ENCODE measurements at places on chromosomes 2 and 18.

DNA sequence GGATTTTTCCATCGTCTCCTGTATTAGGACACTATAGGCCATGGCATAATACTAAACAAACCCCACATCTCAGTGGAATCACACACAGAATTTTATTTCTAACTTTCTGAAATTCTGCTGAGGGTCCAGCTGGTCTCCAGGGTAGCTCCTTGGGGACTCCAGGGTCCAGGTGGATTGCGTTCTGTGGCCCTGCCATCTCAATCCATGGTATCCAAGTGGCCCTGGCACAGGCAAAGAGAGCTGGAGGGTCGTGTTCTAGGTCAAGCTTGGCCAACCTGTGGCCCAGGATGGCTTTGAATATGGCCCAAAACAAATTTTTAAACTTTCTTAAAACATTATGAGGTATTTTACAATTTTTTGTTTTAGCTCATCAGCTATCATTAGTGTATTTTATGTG is 134.6 kb downstream of the CTIF start:
- DNase-seq: no peak

GRCh38 chr2:13751955-13752354 is 880.6 kb upstream of the LRATD1 start:
- DNase-seq: no peak

GRCh38 chr18:48391868-48392267 is 17.3 kb downstream of the ZBTB7C start:
- DNase-seq: no peak

- DNase-seq: no peak
Measured at GRCh38 chr2:29991086-29991485, 69.7 kb upstream of the ALK start.

DNA sequence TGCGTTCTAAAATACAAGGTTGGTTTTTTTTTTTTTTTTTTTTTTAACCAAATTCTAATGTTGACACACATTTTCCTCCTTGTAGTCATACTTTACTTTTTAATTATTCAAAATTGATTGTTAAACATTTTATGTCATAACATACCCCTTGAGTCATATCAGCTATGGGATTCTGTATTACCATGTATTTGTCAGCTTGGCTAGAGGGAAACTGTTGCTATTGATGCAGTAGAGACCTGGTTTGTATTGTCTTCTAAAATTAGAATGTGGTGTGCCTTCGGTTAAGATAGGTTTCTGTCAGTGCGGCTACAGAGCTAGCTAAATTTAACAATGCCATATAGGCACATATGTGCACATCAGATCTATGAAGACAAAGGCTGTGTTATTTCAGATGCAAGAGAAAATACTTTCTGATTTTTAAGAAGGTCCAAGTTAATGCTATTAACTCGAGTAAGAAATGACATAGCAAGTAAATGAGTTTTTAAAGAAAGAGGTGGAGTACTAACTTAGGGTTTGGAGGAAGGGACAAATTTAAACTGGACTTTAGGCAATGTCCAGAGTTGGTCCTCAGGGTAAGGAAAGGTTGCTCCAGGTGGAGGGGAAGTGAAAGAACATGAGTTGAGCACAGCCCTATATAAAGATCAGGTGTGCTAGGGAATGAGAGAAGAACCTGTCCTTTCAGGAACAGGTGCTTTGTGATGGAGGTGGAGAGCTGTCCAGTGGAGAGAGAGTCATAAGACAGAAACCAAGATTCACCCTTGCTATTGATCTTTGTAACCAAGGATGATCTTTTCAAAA is 152.3 kb downstream of the PRPF40A start:
- DNase-seq: no peak

GRCh38 chr2:9753276-9753600 is 90.0 kb upstream of the TAF1B start:
- peak; percentile 39 for DNase-seq

DNA sequence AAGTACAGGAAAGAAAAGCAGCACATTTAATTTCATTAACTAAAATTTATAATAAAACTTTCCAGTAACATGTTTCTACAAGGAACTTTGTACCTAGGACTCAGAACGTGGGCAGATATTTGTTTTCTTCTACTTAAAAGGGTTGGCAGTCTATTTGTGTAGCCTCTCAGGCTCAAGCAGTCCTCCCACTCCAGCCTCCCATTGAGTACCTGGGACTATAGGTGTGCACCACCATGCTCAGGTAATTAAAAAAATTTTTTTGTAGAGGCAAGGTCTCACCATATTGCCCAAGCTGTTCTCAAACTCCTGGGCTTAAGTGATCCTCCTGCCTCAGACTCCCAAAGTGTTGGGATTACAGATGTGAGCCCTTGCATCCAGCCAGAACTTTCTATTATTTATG is 36.8 kb downstream of the UGP2 start:
- DNase-seq: no peak

GRCh38 chr2:120847700-120848321 is 112.1 kb downstream of the GLI2 start:
- DNase-seq: no peak

GRCh38 chr2:37190290-37190689 is 1.8 kb upstream of the SULT6B1 start:
- DNase-seq: no peak

GRCh38 chr2:98773907-98774306 is 43.0 kb upstream of the MGAT4A start:
- DNase-seq: no peak

DNA sequence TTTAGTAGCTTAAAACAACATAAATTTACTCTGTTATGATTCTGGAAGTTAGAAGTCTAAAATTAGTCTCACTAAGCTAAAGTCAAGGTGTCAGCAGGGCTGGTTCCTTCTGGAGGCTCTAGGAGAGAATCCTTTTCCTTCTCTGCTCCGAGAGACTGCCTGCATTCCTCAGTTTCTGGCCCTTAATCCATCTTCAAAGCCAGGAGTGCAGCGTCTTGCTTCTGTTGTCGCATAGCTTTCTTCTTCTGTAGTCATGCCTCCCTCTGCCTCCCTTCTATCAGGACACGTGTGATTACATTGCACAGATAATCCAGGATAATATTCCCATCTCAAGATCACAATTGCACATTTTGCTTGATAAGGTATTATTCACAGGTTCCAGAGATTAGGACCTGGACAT is 35.1 kb downstream of the DAPL1 start:
- no peak for DNase-seq

GRCh38 chr2:71846669-71847291 is 300.9 kb downstream of the CYP26B1 start:
- DNase-seq: no peak

DNA sequence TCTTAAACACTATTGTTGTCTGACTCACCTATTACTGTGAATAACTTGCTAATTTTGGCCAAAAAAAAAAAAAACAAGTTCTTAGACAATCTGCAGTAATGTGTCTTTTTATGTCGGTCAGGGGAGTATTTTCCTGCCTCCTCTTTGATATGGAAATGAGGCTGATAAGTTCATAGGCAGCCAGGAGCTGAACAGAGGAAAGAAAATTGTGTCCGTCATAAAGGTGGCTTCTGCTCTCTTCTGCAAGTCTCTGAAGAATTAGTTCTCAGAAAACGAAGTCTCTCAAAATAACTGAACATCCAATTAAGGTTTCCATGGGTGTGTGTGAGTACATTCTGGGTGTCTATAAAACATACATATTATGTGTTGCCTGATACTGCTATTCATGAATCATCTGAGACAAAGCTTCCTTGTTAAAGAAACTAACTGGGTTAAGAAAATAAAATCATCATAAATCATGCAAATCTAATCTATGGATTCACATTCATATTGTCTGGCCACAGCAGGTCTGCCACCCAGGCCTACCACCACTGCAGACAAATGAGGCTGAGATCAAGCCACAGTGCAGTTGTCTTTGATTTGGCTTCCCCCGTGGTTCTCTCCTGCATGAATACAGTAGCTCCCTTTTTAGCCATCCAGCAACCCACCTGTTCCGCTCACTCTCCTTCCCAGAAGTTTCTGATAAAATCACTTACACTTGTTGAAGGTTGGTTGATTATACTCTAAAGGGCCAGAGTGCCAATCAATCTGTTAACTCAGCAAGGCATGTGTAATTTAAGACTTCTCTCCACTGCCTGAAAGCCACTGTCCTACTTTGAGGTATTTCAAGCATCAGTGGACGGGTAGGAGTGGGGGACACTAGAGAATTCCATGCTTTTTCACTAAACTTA is 19.4 kb upstream of the SP5 start:
- DNase-seq: no peak

Data from activated CD4-positive, CD25-positive, alpha-beta regulatory T cell treated with anti-CD3 and anti-CD28 coated beads, Interleukin-2, amount 50 U/mL, for 16 hours (primary cell).